ENCODE measurements at places on chromosomes 4 and X.
A peak's percentile ranks its signal among the peaks of the same experiment; 100 is the strongest.

GRCh38 chr4:124337874-124338273 is 374.7 kb downstream of the ANKRD50 start:
- no peak for DNase-seq

DNA sequence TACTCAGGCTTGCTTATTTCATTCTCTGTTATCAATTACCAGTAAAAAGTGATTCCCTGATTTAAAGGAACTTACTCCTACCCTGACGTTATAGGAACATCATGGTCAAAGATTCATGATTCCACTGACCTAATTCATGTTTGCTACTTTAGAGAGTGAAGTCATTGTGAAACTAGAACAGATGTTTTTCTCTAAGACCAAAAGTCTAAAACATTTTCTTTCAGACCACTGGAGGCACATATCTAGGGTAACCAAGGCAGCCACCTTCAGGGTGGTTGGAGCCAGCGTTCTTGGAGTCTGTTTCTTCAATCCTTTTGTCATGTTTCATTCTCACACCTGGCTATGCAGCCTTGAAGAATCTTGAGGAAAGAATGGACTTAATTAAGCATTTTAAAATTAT is 77.8 kb downstream of the GALNTL6 start:
- no peak for DNase-seq

DNA sequence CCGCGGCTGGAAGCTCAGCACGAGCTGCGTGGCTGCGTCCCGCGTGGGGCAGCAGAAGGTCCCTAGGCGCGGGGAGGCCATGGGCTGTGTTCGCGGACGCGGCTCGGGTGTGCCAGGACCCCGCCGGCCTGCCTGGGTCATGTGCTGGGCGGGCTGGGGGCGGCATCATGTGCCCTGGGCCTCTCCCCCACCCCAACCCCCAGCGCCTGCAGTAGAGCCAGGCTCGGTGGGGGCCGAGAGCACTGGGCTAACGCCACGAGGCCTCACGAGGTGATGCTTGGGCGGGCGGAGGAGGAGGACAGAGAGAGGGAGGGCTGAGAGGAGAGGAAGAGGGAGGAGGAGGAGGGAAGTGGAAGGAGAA is at the start of gene GPR143:
Gene GPR143, minus strand, starts transcription at position 111 of the 361 bp plus-strand sequence. Its CDS starts 30 bp downstream, at position 81.
- DNase-seq: no peak

DNA sequence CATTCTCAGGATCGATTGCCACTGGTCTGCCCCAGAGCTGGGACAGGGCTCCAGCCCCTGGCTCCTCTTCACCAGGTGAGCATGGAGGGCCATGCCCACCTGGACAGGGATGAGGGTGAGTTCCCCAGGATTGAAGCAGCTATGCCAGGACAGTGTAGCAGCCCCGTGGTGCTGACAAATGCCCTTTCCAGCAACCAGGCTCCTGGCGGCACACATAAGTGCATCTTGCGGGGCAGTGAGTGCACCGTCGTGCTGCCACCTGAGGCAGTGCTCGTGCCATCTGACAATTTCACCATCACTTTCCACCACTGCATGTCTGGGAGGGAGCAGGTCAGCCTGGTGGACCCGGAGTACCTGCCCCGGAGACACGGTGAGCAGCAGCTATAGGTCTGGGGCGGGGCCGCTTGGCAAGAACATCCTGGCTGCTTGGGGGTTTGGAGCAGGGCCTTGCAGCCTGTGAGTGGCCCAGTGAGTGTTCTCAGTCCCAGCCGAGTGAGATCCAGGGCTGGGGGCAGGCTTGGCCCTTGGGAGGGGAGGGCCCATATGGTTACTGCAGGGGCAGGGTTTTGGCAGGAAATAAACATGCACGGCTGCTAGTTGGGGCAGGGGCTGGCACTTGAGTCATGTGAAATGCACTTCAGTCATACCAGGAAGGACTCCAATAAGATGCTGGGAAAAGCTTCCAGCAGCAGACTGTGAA is 6.1 kb downstream of the IL9R start:
- no peak for DNase-seq

DNA sequence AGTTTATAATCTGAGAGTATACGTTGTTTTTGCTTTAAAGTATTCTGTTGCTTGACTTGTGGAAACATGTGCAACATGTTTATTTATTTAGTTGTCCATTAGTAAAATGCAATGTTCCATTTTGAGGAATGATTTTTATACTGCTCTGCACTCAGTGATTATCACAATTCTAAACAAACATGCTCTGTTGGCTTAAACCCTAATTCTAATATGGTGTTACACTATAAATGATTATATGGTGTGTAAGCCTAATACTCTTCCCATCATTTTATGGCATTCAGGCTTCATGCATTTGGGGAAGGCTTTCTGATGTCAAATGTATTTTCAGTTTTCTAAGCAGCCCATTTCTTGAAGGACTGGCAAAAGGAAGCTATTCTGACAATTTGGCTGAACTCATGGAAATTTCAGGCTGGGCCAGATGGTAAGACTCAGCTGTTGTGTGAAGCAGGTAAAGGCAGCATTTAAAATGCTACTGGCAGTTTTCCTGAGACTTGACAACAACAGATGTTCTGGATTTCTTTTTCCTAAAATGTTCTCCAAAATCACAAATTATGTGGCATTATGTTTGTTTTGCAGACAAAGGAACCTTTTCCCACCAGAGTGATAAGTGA is 336.7 kb upstream of the GNPDA2 start:
- no peak for DNase-seq

DNA sequence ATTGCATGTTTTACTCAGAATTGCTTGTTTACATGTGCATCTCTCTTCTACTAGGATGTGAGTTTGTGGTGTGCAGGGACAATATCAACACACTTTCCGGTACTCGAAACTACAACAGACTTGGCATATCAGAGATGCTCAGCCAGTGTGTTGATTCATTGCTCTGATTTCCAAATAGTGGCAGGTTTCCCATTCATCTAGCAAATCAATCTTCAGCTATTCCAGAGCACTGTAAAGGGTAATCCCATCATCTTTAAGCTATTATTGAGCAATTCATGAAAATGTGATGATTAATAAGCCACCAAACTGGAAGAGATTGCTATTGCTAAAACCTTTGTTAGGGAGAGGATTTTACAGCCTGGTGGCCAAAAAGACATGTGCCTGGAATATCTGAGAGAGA is 574.2 kb upstream of the CPEB2 start:
- DNase-seq: no peak

DNA sequence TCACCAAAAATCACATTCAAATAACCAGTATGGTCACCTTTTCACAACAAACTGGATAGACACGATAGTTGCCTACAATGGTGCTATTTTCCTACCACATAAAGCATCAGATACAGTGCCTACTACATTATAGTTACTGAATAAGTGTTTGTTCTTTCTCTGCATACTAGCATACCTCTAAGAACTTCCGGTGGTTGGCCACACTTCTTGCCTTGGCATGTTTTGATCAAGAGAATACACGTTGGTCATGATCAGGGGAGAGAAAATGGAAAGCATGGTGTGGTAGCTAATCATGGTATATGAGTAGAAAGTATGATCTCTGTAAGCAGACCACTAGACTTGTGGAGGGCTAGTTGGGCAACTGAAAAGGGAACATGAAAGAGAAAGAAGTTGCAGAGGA is 322.8 kb upstream of the DIAPH2 start:
- DNase-seq: no peak

DNA sequence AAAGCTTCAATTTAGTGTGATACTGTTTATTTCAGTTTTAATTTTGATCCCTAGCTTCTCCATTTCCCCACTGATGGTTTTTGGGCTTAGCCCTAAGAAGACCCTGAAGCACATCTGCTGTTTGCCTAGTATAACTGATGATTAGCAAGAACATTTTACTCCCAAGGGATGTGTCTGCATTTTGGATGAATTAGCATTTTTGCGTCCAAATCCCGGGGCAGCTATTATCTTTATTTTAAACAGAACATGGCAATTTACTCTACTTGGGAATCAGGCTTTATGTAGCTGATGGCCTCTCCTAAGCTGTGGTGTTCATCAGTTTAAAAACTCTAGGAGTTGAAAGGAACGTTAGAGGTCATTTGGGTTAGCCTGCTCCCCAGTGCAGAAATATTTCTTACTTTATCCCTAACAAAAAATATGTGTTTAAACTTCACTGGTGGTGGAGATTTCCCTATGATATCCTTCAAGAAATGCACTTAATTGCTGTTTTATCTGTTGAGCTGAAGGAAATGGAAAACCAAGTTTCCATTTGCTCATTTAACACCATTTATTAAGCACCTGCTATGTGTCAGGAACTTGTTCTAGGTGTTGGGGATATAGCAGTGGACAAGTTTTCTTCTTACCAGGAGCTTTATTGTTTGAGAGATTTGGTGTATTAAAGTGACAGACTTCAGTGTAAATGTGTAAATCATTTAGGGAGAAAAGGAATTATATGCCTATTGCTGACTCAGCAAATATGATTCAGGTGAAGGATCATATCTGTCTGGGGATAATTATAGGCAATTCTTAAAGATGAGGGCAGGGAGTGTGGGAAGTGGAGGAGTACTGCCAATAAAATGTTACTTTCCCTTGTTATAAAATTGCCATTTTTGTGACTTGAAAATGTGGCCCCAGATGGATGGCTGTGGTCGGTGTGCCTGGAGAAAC is 3.4 kb downstream of the SEPTIN11 start:
- DNase-seq: no peak

- peak; percentile 14 for DNase-seq
Measured at GRCh38 chrX:104112326-104112951, at the start of gene ZCCHC18. TSS of gene ZCCHC18 (plus strand) at chrX:104112523. CDS start at chrX:104114112, 1,589 bp downstream.

All from stimulated activated CD8-positive, alpha-beta memory T cell treated with anti-CD3 and anti-CD28 coated beads, Interleukin-15, amount 100 ng/mL, for 48 hours (primary cell).